ENCODE measurements at places on chromosomes 2 and 18.
A peak's percentile ranks its signal among the peaks of the same experiment; 100 is the strongest.

- no peak for DNase-seq
These were observed 109.2 kb downstream of the MAP4K4 start for GRCh38 chr2:101806701-101807100.

DNA sequence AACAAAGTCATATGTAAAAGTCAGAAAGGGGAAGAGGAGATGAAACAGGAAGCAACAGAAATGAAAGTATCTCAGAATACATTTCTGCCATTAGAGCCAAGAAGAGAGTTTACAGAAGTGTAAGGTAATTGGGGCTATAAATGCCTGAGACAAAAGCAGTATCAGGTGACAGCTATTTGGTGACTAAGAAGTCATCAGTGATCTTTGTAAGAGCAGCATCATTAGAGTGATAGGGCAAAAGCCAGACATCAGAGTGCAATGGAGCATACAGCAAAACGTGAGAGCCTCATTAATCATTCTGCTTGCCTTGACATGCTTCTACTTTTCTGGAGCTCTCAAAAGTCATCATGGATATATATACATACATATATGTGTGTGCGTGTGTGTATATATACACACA lies 804.7 kb upstream of the PIK3C3 start:
- DNase-seq: no peak

GRCh38 chr18:76167410-76167809 lies 327.6 kb downstream of the ZNF516 start:
- no peak for DNase-seq

GRCh38 chr2:104658904-104659591 lies 194.9 kb upstream of the POU3F3 start:
- no peak for DNase-seq

- no peak for DNase-seq
These were observed 3.1 kb downstream of the FECH start for GRCh38 chr18:57583297-57583835.

DNA sequence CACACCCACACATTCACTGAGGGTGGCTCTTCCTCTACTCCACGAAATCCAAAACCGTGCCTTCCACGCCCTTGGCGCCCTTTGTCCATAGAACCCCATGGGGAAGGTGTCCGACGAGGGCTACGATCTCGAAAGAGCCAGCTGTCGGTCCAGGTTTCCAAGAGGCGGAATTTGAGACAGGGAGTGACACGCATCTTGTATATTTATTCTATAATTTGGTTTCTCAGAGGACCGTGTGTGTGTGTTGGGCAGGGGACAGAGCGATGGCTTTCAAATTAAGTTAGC lies 726 bp downstream of the C2orf69 start:
- peak; percentile 45 for DNase-seq

- no peak for DNase-seq
These were observed 501.5 kb downstream of the BCL11A start for GRCh38 chr2:60051991-60052390.

- no peak for DNase-seq
These were observed 210.9 kb upstream of the SIX3 start for GRCh38 chr2:44730593-44730992.

- DNase-seq: no peak
These were observed 194.2 kb downstream of the TWIST2 start for GRCh38 chr2:239042046-239042445.

DNA sequence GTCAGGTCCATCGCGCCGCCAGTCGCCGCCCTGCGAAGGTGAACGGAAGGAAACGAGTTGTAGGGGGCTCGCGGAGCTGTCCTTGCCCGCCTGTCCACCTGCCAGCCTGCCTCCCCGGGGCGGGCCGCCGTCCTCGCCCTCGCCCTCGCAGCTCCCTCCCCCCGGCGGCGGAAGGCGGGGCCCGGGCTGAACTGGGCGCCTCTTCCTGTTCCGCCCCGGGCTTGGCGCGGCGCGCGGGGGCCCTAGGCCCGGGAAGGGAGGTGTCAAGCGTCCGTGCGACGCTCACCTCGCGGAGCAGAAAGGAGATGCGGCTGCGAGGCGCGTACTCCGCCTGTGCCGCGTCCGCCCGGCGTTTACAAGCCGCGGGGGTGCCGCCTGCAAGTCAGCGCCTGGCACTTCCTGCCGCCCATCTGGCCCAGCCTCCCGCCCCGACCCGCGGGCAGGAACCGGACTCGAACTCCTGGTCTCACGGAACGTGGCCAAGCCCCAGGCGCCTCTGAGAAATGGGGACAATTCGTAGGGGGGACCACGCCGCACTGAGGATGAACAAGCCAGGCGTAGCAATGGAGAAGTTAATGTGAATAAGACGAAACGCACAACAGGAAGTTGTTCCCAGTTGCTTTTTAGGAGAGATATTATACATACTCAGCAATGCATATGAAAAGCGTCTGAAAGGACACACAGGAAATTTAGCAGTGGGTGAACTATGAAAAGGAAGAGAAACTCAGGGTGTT lies at the start of gene CNPPD1:
Gene CNPPD1 (minus strand): TSS at position 108 of the 734 bp plus-strand sequence. CDS start 97 bp downstream, at position 11.
- DNase-seq: peak; percentile 67

GRCh38 chr2:235518322-235519090 lies 24.7 kb downstream of the AGAP1 start:
- DNase-seq: no peak

DNA sequence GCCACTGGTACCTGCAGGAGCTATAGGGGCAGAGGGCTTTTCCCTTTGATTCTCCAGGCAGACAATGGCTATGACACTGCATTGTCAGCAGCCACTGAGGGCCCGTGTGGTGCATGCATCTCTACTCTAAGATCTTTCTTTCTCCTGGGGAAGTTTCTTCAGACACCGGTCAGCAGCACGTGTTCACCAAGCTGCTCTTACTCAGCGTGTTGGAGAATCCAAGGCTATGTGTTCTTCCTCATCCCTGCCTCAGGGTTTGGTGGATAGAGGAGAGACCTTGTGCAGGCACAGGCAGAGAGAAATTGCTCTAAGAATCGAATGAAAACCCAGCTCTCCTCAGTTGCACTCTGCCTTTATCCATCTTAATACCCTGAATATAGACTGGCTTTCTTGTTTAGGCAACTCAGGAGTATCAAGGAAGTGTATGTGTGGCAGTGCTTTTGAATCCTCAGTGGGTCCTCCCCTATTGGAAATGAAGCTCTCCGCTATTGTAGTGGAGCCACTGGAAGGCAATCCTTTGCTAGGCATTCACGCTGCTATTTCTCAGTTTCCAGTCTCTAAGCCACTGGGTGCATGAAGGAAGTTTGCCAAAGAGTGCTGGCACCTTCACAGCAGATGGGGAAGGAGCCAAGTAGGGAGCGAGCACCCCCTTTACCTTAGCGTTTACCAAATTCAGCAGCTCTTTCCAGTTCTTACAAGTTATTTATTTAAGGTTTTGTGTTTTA lies 86.9 kb upstream of the EML6 start:
- no peak for DNase-seq

GRCh38 chr2:100894105-100894795 lies 74.3 kb downstream of the NPAS2 start:
- DNase-seq: no peak

- no peak for DNase-seq
These were observed 622.3 kb downstream of the ADCYAP1 start for GRCh38 chr18:1526991-1527390.

DNA sequence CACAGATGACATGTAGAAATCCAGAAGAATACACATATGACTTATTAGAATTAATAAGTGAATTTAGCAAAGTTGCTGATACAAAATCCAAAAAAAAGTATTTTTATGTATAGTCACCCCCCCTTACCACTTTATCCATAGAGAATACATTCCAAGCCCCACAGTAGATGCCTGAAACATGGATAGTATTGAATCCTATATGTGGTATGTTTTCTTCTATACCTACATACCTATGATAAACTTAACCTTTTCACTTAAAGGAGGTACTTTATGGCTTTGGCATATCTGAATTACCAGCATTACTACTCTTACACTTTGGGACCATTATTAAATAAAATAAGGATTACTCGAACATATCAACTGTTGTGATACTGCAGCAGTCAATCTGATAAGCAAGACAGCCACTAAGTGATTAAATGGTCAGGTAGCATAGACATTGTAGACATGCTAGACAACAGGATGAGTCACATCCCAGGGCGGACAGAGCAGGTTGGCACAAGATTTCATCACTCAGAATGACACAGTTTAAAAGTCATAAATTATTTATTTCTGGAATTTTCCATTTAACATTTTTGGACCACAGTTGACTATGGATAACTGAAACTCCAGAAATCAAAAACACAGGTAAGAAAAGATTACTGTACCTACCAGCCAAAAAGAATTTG lies 208.2 kb upstream of the CHAC2 start:
- DNase-seq: no peak

- DNase-seq: no peak
These were observed 124.2 kb downstream of the COPS8 start for GRCh38 chr2:237209885-237210284.

DNA sequence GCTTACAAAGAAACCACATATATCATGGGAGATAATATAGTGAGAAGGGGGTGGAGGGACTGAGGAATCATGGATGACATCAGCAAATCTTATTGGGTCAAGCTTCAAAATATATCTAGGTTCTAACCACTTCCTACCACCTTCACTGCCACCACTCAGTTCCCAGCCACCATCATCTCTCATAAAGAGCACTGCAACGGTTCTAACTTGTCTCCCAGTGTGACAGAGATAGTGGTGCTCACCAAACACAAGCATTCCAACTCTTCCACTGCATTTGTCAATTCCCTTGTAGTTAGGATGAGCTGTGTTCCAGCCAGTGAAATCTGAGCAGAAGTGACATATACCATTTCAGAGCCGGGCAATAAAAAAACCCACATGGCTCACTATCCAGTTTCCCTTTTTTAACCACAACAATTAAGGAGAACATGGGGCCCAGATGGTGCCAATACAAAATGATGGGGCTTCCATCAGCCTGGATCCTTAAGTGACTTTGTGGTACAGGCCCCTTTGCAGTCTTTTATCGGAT lies 318.1 kb downstream of the NBAS start:
- DNase-seq: no peak

GRCh38 chr18:76335859-76336640 lies 159.0 kb downstream of the ZNF516 start:
- no peak for DNase-seq

GRCh38 chr18:45166836-45167551 lies 448.3 kb upstream of the SLC14A2 start:
- no peak for DNase-seq

DNA sequence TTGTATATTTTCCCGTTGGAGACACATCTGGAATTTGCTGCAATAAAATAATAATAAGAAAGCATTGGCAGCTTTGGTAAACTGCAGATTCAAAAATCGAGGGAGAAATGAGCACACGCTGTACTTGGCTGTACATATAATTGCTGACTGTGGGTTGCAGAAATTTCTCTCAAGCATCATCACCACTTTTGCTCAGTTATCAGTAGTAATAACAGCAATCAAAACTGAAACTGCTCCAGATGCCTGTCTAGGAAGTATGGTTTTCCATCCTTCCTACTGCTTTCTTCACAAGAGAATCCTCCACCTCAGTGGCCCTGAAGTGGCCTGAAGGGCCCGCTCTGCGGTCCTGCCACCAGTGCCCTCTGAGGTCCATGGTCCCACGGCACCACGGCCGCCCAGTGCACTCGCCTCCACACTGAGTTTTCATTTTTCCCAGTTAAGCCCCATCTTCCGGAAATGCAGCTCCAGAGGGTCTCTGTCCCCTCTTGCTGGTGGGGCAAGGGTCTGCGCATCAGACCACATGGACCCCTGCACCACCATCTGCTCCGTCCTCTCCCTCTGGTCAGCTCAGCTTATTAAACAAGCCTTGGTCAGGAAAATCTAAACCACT lies 3.9 kb downstream of the DUSP28 start:
- no peak for DNase-seq

- no peak for DNase-seq
These were observed 27.9 kb downstream of the PIEZO2 start for GRCh38 chr18:11121443-11121849.

DNA sequence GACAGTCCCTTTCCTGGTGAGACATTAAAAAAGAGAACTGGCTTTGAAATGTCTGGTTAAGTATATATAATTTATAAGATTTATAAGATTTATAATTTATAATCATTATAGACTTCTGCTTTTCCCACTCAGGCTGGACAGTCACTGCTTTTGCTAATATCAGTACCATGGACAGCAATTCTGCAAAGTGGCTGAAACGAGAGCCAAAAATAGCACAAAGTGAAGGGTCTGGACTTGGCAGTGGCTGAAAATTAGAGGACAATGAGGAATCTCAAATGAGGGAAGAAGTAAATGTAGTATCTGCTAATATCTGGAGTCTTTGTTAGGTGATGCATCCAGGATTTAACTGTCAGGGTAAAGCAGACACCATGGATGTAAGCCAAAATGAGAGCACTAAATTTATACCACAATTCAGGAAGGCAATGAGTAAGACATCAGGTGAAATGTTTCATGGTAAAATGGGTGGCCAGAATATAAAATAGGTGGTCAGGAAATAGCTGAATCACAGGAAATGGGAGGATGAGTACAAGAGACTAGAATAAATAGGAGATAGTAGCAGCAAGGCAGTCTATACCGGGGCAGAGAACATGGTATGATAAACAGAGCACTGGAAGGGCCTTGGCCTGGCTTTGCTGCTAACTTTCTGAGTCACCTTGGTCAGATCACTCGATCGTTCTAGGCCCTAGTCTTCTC lies 39.6 kb upstream of the BOD1L2 start:
- peak; percentile 63 for DNase-seq

DNA sequence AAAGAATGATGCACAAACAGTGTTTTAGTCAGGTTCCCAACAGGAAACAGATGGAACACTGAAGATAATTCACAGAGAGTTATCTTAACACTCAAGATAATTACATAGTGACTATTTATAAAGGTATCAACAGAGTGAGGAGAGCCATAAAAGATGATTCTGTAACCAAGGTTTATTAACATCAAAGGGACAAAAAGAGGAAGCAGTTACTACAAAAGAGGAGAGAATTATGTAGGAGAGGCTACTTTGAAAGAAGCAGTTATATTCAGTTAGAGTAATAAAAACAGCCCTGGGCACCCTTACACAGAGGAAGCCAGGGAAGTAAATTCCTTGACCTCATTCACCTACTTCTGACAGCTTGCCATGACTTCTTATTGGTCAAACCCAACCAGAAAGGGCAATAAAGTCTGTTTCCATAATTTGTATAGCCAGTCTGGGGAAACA lies 326.5 kb upstream of the SLC39A10 start:
- no peak for DNase-seq

DNA sequence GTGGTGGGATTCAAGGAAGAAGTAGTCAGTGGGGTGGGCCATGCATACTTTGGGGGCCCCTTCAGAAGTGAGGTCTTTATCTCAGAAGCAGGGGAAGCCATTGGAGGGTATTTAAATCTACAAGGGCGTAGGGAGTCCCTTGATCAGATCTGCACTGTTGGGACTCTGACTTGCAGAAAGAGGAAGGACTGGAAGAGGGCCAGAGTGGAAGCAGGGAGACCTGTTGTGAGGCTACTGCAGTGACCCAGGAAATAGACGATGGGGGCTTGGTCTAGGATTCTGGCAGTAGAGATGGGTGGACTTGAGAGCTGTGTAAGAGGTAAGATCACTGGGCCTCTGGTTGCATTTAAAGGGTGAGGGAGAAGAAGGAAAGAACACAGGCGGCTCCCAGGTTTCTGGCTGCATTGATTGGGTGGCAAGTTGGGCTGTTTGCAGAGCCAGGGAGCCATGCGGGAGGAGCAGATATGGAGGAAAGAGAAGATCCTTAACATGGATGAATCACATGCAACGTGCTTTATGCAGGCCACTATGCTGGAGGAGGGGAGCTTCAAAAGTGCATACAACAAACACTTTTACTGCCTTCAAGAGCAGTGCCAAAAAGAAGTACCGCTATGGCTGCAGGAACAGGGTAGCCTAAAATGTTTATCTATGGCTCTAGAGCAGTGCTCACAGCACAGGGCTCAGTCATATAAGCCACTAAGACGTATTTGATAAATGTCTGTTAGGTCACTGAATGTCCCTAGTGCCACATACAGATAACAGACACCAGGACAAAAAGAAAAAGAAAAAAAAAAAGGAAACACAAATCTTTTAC lies 2.3 kb downstream of the SFXN5 start:
- no peak for DNase-seq
